ENCODE measurements at places on chromosomes 3 and 15.

DNA sequence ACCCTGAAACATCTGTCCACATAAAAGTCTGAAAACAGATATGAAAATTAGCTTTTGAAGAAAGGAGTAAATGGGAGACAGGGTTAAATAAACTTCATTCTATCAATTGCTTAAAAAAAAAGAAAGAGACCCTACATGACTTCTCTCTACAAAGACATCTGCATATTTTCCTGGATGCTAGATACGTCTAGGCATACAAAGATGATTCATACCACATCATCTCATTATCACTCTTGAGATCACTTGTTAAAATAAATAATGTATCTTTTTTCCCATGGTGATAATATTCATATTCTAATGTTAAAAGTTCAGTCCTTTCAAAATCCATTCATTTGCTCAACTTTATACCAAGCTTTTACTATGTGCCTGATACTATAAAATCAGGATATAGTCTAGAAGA lies 295.8 kb downstream of the MAGI1 start:
- DNase-seq, result no peak

DNA sequence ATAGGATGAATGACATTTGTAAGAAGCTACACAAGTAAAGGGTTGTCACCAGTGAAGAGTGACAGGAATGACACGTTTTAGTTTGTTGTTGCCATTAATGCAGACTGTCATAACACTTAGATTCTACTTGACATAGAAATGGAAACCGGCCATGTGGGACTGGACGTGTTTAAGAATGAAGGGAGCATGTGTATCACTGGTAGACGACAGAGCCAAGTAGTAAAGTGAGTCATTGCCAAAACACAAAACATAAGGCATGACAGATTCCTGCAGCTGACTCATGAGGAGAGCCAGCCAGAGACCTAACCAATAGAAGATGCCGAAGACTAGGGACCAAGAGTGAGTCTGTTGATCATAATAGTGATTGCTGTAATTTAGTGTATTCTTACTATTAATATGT lies 106.2 kb upstream of the PLAAT1 start:
- no peak for DNase-seq

DNA sequence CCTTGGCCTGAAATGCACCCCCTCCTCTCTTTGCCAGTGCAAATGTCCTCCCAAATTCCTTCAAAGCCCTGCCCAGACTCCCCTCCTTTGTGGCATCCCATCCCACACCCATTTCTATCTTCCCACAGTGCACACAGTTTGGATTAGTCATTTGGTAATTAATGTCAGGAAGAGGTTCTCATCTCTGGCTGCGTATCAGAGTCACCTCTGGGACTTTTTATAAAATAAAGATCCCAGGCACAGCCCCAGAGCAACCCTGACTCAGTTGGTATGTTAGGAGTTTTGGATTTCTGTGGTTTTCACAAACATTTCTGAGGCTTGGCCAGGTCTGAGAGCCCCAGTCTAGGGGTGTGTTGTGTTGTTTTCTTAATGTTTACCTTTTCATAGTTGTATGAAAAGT lies 41.6 kb downstream of the C3orf20 start:
- no peak for DNase-seq

GRCh38 chr3:24400015-24400414 lies 94.6 kb downstream of the THRB start:
- no peak for DNase-seq

DNA sequence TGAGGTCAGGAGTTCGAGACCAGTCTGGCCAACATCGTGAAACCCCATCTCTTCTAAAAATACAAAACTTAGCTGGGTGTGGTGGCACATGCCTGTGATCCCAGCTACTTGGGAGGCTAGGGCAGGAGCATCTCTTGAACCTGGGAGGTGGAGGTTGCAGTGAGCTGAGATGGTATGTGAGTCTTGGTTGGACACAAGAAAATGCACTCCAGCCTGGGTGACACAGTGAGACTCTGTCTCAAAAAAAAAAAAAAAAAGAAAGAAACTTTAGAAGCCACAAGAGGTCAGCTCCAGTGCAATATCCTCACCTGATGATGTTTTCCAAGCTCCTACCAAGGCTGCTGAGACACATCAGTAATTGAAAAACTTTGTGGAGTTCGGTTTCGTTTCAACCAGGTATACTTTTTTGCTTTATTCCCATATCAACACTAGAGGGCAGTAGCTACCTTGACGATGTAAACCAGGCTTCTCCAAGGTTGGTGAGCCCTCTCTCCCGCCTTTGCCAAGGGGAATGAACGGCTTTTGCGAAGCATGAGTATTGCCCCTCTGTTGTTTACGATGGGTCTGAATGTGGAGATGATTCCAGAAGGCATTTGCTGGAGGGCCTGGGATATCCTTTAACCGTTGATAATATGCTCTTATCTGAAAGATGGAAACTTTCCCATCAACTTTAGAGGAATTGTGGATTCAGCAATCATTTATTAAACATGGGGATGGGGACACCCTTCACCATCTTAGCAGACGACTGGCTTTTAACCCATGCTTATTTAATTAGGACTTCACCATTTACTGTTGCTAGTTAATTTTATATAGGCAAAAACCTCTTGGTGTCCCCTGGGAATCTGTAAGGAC lies 202.8 kb downstream of the SV2B start:
- DNase-seq, result no peak

- DNase-seq, result no peak
Observed at GRCh38 chr15:54101664-54102270, 123.5 kb downstream of the UNC13C start.

DNA sequence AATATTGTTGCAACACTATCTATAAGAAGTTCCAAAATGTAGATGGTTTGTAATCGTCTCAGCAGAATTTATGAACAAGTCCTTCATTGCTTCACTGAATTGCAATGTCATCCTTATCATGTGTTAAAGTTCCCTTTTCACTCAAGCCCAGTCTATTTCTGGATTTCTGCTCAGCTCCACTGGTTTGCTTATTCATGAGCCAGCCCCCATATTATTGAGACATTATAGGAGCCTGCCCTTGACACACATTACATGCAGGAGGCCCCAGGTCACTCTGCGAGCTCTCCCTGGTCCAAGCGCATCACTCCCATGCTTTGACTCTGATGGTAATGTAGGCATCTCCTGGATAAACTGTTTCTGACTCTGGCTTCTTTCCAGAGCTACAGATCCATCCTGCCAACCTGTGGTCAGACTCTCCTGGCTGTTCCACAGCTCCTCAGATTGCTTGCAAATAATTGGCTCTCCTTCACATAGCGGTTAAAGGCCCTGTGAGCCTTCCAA lies 56.9 kb downstream of the ABTB1 start:
- DNase-seq, result no peak
